Activated CD4-positive, alpha-beta T cell treated with anti-CD3 and anti-CD28 coated beads, Interleukin-2, amount 10 ng/mL, durations not matched to agents 7 days and 5 days (primary cell): ENCODE measurements at places on chromosomes 4 and X. TPM values are rescaled to one million over a fixed set of nuclear protein-coding genes. Genes with fewer than 3 reads are reported as not detected.

The KIT gene
- total RNA-seq = 0.29 TPM

The VSIG4 gene
- not detected for total RNA-seq

The CT45A7 gene
- total RNA-seq = not detected

The PTTG2 gene
- 2.2 TPM for total RNA-seq

The TASL gene
- 6.2 TPM for total RNA-seq

The GK gene
- 20.7 TPM for total RNA-seq

The ETDB gene
- not detected for total RNA-seq

The BTK gene
- total RNA-seq = not detected

The GPR101 gene
- not detected for total RNA-seq

The GSPT2 gene
- total RNA-seq = 15.6 TPM

The PCDH11X gene
- not detected for total RNA-seq

The CDS1 gene
- total RNA-seq = not detected

The CHRDL1 gene
- total RNA-seq = not detected

The ZDHHC15 gene
- total RNA-seq = 0.05 TPM

The FAM47C gene
- not detected for total RNA-seq
